T-helper 17 cell (primary cell): ENCODE measurements at places on chromosomes 3 and 15. TPM values are rescaled to one million over a fixed set of nuclear protein-coding genes. Genes with fewer than 3 reads are reported as not detected.

DNA sequence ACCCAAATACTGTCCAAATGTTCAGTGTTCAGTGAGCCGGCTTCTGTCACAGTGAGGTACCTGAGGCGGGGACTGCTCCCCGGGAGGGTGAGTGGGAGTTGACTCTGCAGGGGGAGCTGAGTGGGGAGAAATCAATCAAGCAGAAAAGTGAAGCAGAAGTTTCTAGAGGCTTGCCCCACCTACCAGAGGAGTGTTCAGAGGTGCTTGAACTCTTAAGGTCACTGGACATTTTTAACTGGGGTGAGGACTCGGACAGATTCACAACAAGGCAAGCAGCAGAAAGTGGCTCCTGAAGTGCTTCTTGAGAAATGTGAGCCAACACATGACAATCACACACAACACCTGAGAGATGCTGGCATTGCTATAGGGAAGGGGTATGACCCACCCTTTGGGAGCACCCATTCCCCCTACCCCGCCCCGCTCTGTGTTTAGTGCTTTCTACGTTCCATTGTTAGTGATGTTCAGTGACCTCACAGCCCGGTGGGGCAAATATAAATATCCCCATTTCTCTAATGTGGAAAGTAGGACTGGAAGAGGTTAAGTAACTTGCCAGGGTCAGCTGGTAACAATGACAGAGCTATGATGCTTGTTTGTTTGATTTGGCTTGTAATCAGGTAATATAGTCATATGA, 48.6 kb upstream of the AKAP13 start:
- no peak for DNase-seq

GRCh38 chr3:169841171-169841570, 28.5 kb upstream of the LRRC34 start:
- DNase-seq: no peak

DNA sequence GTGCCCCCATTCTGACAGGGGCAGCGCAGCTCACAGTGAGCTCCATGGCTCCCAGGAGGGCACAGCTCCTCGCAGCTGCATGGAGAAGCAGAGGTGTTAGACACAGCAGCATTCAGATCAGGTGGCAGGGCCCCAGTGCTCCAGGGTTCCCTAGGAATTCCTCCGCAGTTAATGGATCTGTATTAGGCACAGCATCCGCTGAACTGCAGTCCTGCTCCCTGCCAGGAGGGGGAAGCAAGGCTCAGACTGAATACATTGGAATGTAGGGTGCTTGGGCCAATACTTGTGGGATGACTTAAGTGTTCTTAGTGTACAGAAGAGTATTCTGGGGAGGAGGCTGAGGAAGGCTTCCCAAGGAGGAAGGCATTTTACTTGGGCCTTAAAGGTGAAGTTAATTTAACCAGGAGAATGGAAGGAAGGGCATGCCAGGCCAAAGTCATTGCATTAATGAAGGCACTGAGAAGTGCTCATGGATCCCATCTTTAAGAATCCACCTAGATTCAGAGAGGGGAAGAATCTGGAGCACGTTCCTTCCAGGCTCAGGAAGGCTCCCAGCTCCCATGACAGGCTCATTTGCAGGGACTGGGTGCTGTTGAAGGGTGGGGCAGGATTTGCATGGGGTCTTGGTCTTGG, 111.6 kb downstream of the RAB11A start:
- DNase-seq: no peak

DNA sequence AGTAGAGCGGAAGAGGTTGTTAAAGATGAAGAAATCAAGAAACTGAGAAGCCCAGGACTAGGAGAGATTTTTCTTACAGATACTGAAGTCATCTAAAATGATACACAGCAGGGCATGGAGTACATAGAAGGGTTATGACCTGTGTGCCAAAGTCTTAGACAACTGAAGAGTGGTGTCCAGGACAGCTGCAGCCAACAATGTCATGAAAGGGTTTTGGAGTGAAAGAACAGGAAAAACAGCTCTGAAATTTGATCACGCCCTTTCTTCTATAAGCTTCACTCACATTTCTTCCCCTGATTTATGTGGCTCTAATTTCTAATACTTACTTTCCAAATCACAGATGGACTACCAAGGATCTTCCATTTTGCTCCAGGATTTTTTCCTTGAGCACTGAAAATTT, 3.0 kb downstream of the CFAP20DC start:
- DNase-seq: no peak

- DNase-seq: no peak
Observed at GRCh38 chr3:111944372-111944771, 34.5 kb upstream of the ABHD10 start.

DNA sequence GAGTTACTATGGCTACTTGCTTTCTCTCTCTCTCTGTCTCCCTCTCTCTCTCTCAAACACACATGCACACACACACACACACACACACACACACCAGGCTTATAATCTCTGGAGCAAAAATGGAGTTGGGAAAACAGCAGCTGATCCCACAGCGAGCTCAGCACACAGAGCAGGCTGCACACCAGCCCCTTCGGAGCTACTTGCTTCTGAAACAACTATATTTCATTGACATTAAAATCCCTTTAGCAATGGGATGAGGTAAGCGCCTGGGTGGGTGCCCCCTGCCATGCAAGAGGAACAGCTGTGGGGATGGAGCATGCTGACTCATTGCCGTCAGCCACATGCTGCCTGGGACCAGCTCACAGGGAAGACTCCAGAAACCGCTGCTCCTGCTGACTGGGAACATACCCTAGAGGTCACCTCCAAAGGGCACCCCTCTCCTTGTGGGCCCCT, 45.7 kb downstream of the B3GNT5 start:
- no peak for DNase-seq

- DNase-seq: no peak
Observed at GRCh38 chr3:195071011-195071728, 199.8 kb downstream of the XXYLT1 start.

DNA sequence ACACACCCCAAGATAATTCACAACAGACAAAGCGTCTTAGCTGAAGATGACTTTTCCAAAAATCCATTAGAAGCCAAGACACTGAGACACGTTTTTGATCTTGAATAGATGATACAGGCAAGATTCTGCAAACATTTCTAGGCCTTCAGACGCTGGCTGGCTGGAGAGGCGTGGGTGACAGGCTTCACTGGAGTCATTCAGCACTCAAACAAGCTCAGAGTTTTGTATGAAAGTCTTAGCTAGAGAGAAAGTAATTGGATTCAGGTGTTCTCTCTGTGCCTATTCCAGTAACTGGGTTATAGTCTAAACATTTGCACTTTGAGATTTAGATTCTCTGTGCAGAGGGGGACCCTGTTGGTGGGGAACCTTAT, 147.7 kb upstream of the BHLHE40 start:
- no peak for DNase-seq

GRCh38 chr3:29382409-29382808, 101.5 kb downstream of the RBMS3 start:
- no peak for DNase-seq

DNA sequence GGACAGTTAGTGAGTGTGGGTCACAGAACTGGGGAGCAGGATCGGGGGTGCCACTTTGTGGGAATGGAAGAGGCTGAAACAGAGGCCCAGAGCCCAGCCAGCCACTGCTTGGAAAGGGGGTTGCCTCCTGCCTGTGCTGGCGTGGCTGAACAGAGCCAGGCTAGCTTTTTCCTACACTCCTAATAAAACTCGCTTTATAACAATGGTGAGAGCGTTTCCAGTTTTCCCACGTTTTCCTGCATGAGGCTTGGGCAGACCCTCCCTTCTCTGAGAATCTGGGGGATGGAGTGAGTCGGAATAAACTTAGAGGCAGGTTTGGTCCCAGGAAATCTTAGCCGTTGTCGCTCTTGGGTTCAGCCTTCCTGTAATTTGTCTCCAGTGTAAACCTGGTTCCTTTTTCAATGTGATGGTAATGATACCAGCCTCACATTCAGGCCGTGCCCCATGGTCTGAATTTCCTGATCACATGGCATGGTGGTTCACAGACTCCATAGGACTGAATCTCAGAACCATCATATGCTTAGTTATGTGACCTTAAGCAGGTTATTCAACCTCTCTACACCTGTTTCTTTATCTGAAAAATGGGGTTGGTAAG, 6.5 kb upstream of the FGD5 start:
- no peak for DNase-seq

DNA sequence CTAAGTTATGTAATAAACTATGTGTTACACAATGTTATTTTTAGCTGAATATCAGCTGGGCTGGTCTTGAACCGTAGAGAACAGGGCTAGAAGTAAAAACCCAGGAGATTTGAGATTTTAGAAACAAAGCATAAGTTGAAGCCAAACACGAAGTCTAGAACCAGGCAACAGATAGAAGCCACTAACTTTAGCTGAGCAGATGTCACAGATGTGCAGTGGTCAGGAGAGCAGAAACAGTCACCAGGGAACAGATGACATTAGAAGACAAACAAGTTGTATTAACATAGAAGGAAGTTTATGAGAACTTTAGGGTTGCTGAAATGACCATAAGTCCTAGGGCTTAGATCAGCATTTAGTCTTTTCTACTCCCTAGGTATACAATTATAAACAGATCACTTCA, 731.0 kb downstream of the ZNF385D start:
- no peak for DNase-seq

GRCh38 chr3:157318639-157319288, 117.9 kb upstream of the PTX3 start:
- DNase-seq: no peak

DNA sequence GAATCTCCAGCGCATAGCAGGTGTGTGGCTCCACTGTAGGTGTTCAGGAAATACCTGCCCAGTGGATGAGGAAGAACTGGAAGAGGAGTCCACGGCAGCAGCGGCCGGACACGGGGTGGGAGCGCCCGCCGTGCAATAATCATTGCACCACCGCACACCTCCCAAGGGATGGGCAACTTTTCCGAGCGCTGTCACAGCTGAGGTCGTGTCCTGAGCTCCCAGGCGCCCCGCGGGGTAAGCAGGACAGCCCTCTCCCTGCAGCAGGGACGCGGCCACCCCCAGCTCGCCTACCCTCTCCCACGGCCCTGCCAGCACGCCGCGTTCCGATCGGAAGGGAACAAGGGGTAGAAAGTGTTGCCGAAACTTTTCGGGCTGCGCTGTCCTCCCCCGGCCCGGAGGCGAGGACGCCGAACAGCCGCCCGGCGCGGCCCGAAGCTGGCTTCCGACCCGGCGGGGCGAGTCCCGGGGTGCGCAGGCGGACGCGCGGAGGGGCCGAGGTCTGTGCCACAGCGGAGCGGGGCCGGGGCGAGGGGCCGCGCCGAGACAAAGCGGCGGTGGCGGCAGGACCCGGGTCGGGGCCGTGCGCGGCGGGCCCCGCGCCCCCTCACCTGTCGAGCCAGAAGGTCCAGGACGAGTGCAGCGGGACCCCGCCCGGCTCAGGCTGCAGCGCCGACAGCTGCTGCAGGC, 475 bp downstream of the EIF4E3 start:
- DNase-seq: peak; percentile 17

GRCh38 chr3:182711261-182711683, 82.0 kb upstream of the ATP11B start:
- DNase-seq: no peak

DNA sequence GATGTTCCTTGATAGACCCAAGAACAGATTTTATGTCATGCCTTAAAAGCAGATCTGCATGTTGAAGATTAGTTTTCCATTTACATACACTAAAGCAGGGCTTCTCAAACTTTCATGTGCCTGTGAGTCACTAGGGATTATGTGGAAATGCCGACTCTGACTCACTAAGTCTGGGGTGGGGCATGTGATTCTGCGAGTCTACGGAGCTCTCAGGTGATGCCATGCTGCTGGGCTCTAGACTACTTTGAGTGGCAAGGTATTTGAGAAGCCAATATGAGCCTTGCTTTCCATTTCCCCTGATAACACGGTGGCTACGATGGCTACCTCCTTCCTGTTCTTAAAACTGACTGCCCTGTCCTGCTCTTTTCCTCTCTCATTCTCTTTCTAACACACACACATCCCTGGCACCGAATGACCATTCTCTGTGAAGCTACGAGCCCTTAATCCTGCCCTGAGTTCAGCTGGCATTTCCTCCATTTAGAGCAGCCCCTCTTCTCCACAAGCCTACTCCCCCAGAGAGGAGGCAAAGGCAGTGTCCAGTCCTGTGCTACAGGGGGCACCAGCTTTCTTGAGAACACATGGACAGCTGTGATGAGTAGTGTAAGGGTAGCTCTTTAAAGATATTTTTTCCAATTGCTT, 39.7 kb upstream of the PYGO1 start:
- DNase-seq: no peak

GRCh38 chr15:43879386-43880355, 52.9 kb downstream of the WDR76 start:
- no peak for DNase-seq

DNA sequence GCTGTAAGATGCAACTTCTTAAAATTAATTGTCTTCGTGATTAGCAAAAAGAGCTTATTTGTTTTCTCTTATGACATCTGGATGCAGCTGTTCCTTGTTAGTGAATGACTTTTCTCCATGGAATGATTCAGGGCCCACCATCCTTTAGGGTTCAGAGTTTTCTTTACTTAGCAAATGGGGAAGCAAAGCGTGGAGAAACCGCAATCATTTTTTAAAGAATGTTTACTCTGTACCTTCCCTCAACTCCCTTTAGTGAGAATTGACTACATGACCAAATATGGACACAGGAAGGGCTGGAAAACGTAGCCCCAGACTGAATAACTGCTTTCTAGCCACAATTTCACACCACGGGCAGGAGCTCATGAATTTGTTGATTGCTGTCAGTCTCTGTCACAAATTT, 130.1 kb downstream of the EDEM1 start:
- DNase-seq: no peak

- no peak for DNase-seq
Observed at GRCh38 chr15:70375006-70375431, 277.3 kb upstream of the TLE3 start.

DNA sequence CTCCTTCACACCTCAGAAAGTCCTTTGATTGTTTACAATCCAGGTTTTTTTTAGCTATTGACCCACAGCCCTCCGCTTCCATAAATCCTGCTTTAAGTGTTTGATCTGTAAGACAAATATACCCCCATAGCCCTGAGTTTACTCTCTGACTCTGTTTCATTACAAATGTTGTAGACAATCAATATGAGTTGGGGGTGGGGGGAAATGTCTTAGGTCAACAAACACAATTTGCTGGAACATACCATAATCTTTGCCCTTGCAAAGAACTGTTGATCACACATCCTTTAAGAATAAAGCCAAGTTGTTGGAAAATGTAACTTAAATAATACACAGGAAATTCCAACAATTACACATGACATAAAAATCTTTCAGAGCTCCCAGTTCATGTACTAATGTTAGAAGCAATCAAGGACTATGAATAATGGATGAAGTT, 301.8 kb upstream of the SEMA6D start:
- DNase-seq: no peak

Gene CACNA2D2
- total RNA-seq: 3.5 TPM

Gene CYP11A1
- total RNA-seq: not detected

Gene PFKFB4
- total RNA-seq: 3.3 TPM

Gene CXCR6
- 4.4 TPM for total RNA-seq

Gene IMPG2
- total RNA-seq: 0.45 TPM

Gene PATL2
- 24.8 TPM for total RNA-seq

Gene PAK6
- not detected for total RNA-seq

Gene SFMBT1
- 49.8 TPM for total RNA-seq

Gene PIAS1
- 76.7 TPM for total RNA-seq

Gene SLC7A14
- not detected for total RNA-seq

Gene DUOXA2
- total RNA-seq: not detected

Gene IGSF11
- total RNA-seq: not detected

Gene CRYGS
- 4.3 TPM for total RNA-seq
